ENCODE measurements at places on chromosomes 11 and 22.

DNA sequence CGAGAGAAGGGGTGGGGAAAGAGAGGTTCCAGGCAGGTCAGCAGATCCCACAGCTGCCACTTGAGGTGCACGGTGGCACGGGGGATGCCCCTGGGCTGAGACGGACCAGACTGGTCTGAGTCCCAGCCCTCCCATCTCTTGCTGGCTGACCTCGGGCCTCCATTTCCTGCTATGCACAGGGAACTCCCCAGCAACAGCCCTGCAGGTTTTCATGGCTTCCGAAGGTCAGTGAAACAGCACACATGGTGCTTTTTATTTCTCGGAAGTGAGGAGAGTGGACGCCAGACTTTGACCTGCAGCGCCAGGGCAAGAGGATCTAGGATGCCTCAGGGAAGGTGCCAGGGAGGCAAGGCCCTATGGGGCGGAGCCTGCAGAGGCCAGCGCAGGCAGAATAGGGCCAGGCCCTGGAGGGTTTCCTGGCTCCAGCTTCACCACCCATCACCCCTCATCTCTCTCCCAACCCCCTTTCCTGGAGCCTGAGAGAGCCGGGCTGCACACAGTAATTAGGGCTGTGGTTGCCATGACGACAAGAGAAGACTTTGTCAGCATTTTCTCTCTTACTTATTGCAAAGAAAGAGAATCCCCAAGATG lies 29.5 kb downstream of the SLC22A12 start:
- DNase-seq, result no peak

GRCh38 chr11:94993400-94993943 lies 20.0 kb downstream of the KDM4D start:
- no peak for DNase-seq

DNA sequence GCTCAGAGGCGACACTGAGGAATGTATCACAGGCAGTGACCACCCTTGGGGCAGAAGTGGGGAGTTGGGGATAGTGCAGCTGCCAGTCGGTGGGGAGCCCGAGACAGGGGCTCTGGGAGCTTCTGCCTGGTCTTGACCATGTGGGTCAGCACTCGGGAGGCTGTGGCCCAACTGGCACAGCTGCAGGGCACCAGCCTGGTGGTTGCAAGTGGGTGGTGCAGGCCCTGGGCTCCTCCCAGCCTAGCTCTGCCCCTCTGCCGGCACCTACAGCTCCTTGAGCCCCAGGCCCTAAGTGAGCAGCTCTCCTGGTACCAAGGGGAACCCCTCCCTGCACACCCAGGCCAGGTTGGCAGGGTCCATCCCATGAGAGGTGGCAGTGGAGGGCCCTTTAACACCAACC lies 12.6 kb upstream of the RASL10A start:
- no peak for DNase-seq

GRCh38 chr22:35721960-35722359 lies 4.3 kb downstream of the APOL5 start:
- no peak for DNase-seq

DNA sequence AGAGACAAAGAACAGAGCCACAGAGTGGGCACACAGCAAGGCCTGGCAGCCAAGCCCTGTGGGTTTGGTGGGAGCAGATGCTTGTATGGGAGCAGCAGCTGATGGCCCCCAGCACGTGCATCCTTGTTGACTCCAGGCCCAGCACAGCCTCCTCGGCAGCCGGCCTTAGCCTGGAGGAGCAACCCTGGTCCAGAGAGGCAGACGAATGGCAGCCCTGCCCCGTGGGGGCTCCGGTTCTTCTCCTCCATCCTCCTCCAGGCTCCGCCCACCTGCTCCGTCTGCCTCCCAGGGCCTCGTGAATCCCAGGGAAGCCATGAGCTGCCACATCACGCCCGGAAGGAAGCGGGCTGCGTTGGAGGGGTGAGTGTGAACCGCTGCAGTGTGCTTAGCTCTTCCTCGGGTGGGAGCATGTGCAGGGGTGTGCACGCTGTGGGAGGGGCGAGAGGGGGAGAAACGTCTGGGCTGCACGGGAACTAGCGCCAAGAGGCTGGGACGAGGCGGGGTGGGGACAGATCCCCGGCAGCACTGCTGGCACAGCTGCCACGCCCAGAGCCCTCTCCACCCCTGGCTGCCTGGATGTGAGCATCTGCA lies 36.3 kb upstream of the JAM3 start:
- DNase-seq, result no peak

DNA sequence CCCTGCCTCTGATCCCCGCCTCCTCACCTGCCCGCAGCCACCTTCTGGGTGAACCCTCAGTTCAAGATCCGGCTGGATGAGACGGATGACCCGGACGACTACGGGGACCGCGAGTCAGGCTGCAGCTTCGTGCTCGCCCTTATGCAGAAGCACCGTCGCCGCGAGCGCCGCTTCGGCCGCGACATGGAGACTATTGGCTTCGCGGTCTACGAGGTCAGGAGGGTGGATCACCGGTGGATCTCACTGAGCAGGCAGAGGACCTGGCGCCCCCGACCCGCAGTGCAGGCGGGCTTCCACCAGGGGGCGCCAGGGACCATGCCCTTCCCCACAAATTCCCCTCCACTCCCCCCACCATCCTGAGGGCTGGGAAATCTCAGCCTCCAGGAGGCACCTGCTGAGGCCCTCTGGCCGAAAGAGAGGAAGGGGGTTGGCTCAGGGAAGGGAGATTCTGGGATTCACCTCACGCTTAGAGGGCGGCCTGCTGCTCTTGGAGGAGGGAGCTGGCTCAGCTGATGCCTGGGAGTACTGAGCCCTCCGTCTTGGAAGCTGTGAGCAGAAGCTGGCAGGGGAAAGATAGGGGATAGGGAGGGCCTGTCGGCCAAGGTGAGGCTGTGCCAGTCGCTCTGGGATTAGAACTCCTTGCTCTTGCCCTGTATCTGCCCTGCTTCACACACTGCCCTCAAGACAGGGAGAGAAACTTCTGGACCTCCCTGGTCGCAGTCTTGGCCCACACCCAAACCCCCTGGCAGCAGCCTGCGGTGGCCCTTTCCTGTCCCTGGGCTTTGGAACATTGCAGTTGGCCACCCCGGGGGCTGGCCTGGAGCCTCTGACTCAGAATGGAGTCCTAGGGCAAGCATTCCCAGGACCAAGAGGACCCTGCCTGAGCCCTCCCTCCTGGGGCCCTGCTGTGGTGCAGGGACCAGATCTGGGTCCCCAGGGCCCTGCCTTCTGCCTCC lies 23.2 kb downstream of the CAPN1 start:
- DNase-seq, result peak; percentile 59

GRCh38 chr22:46963672-46964545 lies 201.5 kb downstream of the TBC1D22A start:
- DNase-seq, result no peak

GRCh38 chr11:78978831-78979230 lies 404.2 kb upstream of the NARS2 start:
- DNase-seq, result no peak

- DNase-seq, result no peak
Observed at GRCh38 chr11:68215087-68215445, 2.0 kb upstream of the KMT5B start.

GRCh38 chr22:50621356-50621880 lies 6.5 kb downstream of the ARSA start:
- no peak for DNase-seq

DNA sequence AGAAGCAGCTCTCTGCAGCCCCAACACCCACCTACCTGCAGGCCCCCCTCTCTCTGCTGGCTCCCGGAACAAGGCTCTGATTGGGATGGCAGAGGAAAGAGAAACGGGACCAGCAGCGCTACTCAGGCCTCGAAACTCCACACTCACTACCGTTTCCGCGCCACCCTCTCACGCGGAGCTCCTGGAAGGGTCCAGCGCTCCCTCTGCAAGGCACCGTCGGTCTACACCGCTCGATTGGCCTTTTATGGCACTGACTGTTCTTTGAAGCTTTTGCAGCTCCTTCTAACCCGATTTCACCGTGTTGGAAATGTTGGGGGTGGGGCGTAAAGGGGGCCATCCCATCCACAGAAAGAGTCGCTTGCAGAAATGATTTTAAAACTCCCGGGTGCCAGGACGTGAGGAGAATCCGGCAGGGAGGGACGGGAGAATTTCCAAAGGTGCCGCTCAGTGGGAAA lies 323 bp upstream of the PANX1 start:
- DNase-seq, result peak; percentile 26
